ENCODE measurements at places on chromosomes 2 and 18. TPM values are rescaled to one million over a fixed set of nuclear protein-coding genes. Genes with fewer than 3 reads are reported as not detected.

- DNase-seq = no peak
These were observed 795 bp upstream of the TCF7L1 start for GRCh38 chr2:85132397-85132796.

- no peak for DNase-seq
These were observed 39.6 kb upstream of the GATA6 start for GRCh38 chr18:22129778-22130177.

DNA sequence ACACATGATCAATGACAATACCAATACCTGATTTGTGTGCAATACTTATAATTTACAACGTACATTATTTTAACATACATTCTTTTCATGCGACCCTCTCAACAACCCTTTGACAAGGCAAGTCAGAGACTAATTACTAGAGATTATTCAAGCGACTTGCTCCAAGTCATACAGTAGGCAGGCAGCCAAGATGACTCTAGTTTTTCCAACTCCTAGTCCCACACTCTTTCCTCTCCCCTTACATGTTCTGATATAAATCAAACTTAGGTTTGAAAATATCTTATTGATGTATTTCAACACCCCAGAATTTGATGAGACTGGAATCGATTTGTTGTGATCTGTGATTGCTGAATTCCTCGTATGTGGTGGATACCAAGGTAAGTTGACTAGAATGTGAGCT, 8.0 kb upstream of the CYP27C1 start:
- no peak for DNase-seq

DNA sequence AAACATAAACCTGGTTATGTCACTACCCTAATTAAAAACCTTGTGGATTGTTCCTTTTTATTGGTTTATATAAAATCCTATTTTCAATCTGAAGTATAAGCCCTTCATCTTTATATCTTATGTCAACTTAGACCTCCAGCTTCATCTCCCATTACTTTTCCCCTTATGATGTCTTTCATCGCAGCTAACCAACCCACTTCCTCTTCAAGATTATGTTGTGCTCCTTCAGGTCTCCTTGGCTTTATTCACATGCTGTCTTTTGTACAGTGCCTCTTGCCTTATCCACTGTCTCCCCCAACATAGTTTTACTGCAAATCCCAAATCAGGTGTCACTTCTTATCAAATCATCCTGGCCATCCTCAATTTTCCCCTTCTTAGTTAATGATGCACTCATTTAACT, 25.9 kb downstream of the MBD5 start:
- no peak for DNase-seq

DNA sequence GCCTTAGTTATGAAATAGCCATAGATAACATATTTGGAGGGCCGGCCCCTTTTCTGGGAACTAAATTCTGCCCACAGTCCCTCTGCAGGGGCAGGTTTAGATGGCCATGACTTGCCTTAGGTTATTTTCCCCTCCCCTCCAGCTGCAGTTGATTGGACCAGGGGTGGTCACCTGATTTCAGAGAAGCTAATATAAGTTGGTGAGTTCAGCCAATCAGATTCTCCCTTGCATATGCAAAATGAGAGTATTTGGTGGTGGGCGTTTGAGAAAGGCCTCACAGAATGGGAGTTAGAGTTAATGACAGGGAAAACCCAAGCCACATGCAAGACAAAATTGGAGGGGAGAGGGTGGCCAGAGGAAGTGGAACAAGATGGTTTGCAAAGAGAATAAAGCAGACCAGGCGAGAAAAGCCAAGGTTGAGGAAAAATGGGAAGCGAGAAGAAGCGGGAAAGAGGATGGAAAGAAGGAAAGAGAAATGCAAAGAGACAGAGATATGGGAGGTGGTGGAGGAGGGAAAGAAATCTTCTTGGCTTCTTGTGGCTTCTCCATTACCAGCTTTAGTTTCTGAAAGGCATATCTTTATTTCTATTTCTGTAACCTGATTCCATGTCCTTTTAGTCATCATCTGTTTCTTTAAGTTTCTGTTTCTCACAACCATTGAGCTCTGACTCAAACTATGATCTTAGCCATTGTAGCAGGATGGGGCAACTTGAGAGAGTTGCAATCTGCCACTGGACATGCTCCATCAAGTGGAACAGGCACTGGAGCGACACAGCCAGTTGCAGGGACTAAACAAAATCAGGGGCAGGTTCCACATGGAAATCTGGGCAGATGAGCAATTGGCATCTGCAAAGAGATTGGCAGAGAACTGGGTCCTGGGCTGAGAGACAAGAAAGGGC, 108.1 kb upstream of the SIX3 start:
- DNase-seq = no peak

DNA sequence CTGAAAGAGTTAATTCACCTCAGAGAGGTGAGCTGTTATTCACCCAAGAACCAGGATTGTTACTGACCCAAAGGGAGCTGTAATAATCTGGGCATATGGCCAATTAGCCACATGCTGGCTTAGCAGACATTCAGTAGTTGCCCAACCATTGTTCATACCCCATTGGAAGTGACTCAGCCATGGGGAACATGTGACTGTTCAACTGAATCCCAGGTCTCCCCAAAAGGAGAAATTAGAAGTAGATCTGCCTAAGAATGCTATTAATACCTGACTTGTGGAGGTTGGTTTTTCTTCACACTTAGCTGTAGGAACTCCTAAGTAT, 272.6 kb upstream of the UBE2E3 start:
- peak; percentile 73 for DNase-seq

DNA sequence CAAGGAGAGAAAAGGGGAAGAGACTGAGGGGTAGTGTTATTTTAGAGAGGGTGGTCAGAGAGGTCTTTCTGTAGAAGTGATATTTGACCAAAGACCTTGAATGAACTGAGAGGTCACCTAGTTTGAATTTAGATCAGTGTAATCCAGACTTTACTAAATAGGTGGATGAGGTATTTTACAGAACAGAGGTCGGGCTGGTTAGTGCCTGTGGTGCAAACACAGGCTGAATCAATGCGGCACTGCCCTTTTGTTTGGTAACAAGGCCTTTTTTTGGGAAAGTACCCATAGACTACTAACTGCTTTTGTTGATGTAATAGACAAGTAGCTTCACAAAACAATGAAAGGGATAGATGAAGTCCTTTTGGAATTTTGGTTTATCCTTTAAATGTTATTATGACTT, 15.9 kb downstream of the RAPGEF4 start:
- DNase-seq = no peak

DNA sequence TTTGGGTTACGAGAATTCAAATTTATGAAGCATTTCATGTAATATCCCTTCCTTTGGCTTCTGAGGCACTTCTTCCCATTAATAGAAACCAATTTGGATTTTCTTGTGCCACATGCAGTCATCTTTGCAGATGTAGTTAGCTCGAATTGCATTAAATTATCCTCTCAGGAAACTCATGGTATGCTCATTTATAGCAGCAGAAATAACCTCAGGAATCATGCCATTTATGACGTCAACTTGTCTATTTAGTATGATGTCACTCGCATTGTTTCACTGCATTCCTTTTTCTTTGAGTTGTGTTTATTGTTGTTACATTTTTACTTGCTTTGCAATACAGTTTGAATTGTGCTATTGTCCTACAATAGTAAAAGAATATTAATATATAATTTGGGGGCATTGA, 163.8 kb downstream of the RBM43 start:
- DNase-seq = no peak

DNA sequence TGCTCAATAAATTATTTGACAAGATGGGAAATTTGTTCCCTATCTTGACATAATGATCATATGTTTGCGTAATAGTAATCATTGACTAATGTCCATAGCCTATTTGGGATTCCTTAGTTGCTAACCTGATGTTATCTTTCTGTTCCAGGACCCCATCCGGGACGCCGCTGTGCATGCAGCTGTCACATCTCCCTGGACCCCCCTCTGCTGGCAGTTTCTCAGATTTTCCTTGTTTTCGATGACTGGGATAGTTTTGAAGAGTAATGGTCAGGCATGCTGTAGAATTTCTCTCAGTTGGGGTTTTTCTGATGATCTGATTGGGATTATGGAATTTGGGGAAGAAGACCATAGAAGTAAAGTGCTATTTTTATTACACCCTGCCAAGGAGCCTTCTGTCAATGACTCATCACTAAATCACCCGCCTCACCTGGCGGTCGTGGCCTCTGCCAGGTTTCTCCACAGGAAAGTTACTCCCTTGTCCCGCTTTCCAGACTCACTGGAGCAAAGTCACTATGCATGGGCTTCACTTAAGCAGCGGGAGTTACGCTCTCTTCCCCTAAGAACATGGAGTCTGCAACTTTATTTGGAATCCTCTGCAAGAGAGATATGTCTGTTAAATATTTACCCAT, 19.9 kb upstream of the TMEM18 start:
- DNase-seq = no peak

- no peak for DNase-seq
These were observed 1249.2 kb upstream of the ZEB2 start for GRCh38 chr2:145769011-145769716.

DNA sequence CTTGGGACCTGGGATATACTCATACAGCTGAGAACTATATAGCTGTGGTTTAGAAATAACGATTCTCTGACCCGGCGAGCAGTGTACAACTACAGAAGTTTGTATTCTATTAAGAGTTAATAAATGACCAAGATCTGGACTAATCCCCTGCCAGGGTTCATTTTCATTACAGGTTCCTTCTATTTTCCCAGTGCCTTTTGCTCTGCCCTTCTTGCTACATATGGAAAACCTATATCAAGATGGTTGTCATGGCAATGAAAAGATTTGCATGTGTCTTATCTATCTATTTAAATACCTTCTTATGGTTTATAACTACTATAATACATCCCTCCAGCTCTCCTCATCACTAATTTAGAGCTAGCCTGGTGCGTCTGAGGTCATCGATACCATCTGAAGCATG, 965.2 kb downstream of the BCL11A start:
- DNase-seq = no peak

DNA sequence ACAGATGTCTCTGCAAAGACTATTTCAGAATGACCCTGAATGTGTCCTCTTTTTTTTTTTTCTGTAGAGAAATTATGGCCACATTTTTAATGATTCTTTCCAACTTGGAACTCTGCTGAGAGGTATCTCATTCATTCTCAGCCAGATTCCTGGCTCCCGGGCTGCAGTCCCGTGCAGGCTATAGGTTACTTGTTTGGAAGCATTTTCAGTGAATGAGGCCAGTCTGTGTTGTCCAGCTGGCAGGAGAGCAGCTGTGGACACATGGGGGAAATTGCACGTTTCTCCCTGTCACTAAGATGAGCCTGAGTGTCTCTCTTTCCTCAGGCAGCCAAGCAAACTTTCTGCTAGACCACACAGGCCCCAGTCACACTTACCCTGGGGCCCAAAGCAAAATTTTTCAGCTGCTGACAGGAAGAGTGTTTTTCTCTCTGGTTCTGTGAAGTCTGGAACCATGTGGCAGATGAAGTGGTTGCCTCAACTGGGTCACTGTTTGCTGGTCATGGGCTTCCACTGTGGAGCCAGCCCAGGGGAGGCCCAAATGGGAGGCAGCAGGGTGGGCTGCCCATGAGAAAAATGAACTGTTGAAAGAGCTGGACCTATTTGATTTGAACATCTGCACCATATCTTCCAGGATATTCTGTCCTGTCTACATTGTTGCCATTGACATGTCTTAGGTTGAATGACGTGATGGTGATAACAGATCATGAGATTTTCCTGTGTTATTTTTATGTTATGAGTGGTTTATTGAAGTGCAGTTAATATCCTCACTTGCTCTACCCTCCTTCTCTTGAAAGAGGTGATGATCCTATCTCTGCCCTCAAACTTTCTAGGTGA, 431.2 kb downstream of the LPIN1 start:
- no peak for DNase-seq

- DNase-seq = no peak
These were observed 30.1 kb downstream of the TET3 start for GRCh38 chr2:74014813-74015212.

GRCh38 chr2:88599527-88599926, 27.7 kb downstream of the EIF2AK3 start:
- no peak for DNase-seq

DNA sequence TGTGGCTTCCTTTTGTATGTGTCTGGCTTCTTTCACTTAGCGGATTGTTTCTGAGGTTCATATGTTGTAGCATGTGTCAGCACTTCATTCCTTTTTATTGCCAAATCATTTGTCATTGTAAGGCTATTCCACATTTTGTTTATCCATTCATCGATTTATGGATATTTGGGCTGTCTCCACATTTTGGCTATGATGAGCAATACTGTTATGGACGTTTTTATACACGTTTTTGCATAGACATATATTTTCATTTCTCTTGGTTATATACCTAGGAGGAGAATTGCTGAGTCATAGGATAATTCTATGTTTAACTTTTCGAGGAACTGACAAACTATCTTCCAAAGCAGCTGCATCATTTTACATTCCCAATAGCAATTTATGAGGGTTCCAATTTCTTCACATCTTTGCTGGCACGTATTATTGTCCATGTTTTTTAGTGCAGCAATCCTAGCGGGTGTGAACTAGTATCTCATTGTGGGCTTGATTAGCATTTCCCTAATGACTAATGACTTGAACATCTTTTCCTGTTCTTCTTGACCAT, 48.1 kb upstream of the TBC1D8 start:
- no peak for DNase-seq

- no peak for DNase-seq
These were observed 69.7 kb downstream of the TPO start for GRCh38 chr2:1482981-1483380.

DNA sequence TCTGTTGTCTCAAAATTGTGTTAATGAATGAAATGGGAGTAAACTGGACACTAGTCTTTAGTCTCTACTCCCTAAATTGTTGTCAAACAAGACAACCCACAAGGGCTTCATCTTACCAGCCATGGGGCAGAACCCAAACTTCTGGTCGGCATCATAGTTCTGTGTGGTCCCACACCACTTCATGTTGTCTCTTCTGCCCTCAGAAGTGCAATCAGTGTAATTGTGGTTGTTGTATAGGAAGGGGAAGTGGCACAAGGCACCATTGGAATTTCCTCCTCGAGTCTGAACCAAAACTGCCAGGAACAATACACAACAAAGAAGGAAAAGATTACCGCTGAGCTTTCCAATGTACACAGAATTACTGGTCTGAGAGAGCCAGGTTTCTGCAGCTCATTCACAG, 12.6 kb downstream of the FN1 start:
- no peak for DNase-seq

ATP6V1B1 gene
- polyA plus RNA-seq = not detected

ATF2 gene
- polyA plus RNA-seq = 42.7 TPM

LYG2 gene
- polyA plus RNA-seq = 0.24 TPM

VWC2L gene
- not detected for polyA plus RNA-seq

CAVIN2 gene
- polyA plus RNA-seq = 9.4 TPM

KIF3C gene
- polyA plus RNA-seq = 6.5 TPM

SEMA4F gene
- 8.6 TPM for polyA plus RNA-seq

EFHD1 gene
- not detected for polyA plus RNA-seq

GALNT14 gene
- 27.4 TPM for polyA plus RNA-seq

CARF gene
- 5.2 TPM for polyA plus RNA-seq

MAPRE3 gene
- polyA plus RNA-seq = 12.6 TPM

Measured in keratinocyte (primary cell).